ENCODE measurements at places on chromosomes 2 and 18. TPM values are rescaled to one million over a fixed set of nuclear protein-coding genes. Genes with fewer than 3 reads are reported as not detected.

DPY30 gene
- 95.5 TPM for polyA plus RNA-seq

SERPINB4 gene
- polyA plus RNA-seq = not detected

DNA sequence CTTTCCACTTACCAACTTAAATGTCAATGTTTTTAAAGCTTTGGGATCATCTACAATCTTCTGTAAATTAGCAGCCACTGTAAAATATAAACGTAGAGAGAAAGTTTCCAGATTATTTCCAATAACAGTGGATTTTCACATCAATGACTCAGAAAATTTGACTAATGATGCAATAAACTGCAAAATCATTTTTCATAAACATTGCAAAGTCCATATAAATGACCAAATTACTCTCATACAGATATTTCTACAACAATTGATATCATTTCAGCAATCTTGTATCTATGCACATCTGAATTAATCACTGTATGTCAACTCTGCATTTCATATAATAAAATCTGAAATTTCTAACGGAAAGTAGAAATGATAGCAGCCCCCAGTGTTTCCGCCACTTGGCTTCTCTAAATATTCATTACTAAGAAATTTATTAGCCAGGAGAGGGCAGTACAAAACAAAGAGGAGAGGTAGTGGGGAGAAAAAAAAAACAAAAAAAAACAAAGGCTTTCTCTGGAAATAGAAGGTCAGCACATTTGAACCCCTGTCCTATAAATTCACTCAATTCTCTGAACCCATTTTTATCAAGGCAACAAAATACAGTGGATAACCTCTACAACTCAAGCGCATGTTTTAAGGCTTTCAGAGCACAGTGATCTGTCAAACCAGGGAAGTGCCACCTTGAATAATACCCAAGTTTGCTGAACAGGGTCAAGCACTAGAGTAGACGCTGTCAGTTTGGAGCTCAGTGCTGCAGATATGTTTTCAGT, 282.6 kb downstream of the STK39 start:
- no peak for DNase-seq

DNA sequence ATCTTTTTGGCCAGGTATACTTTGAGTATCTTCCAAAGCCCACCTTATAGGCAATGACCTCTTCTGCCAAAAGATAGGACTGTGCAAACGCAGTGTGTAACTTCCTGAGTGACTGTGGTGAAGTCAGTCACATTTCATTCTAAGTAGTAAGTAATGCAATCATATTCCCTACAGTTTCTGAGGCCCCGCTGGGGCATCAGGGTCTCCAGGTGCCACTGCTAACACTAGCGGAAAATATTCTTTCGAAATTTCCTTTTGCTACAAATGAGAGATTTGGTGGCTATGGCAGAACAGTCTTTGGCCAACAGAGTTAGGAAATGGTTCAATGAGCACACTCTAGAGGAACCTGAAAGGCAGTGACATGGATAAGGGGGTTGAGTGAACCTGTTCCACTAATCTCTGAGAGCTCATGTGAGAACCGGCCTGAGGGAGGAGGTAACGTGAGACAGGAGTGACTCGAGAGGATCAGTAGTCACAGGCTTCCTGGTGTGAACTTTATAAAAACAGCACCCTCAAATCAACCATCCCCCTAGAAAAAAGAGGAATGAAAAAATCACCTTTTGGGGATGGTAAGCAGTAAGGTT, 102.6 kb upstream of the LPIN2 start:
- DNase-seq = no peak

DNA sequence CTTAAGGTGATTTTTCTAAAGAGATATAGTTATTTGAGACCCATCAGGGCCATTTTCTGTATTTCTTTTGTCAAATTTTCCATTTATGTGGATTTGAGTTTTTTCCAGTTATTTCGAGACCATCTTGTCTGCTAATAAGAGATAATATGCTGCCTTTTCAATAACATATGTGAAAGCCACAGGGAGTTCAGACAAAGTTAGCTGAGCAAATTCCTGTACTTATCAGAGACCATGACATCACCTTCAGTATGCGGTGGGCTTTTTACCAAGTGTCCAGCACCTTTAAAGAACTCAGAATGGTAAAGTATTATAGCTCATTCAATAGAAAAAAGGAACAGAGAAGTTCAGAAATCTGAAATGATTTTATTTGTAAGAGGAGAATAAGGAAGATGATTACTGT, 11.7 kb downstream of the MAPK4 start:
- DNase-seq = no peak

All from left renal pelvis (tissue), 4 donors.